Activated CD8-positive, alpha-beta memory T cell treated with anti-CD3 and anti-CD28 coated beads for 1 hour (primary cell): ENCODE measurements at places on chromosomes 4 and X.

GRCh38 chr4:38190717-38191178, 230.6 kb downstream of the PTTG2 start:
- DNase-seq = no peak

DNA sequence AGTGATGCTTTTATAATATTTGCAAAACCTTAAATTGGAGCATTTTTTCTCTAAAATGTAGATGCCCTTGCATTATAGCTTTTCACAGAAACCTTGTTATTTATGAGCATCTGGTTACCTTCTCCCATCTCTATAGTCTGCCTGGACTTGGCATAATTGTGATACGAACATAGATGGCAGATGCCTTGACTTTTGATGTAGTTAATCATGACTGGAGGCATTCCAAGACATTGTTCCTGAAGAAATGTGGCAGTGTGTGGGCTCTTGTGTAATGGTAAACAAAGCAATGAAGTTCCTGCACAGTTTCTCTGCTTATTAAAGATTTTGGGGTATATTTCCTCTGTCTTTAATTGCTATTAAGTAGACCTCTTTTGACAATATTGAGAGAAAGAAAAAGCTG, 500.1 kb downstream of the PCDH19 start:
- no peak for DNase-seq

DNA sequence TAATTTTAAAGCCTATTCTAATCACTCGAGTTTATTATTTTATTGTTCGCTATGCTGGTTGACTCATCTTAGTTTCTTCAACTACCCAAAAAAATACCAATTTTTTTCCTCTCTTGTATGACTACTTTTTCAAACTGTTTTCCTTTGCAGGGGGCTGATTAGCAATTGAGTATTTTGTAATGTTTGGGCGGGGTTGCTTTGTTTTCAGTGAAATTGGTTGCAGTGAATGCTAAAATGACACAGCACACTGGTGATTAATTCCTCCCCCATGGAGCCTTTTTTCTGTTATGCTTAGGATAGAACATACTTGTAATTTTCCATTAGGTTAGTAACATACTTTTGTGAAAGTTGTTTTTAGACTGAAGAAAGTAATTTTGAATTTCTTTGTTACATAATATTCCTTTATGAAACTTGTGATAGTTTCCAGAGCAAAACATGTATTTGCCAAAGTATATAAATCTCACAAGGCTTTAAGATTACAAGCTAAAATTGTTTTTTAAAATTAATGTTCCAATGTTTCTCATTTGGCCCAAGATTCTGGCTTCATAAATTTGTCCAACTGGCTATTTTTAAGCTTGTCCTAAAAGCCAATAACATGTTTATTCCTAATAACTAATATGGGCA, 120.4 kb downstream of the CHIC1 start:
- DNase-seq = no peak

- no peak for DNase-seq
Measured at GRCh38 chr4:118270492-118270891, 82.3 kb downstream of the PRSS12 start.

DNA sequence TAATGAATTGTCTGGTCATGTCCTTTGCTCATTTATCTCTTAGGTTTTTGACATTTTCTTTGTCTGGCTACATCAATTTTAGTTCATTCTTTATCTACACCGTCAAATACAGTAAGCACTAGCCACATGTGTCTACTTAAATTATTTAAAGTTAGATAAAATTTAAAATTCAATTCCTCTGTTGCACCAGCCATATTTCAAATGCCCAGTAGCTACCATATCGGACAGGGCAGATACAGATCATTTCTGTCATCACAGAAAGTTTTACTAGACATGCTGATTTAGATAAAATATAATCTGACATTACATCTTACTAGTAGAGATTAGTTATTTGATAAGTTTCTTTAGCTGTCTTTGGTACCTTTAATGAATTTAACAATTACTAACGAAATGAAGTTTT, 61.1 kb downstream of the WDR19 start:
- DNase-seq = no peak

DNA sequence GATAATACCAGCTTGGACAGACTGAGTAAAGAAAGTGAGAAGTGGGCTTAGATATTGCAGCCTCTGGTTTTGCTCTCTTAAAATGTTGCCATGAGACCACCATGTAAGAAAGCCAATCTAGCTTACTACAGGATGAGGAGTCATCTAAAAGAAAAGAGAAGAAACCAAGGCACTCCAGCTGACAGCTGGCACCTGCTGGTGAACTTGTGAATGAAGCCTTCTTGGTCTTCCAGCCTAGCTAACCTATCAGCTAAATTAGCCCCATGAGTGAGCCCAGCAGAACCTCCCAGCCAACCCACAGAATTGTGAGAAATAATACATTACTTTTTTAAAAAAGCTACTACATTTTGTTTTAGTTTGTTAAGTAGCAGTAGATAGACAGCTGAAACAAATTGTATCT, 154.5 kb upstream of the QRFPR start:
- DNase-seq = no peak
